Lung (tissue), 17 donors: ENCODE measurements at places on chromosomes 3 and 15. TPM values are rescaled to one million over a fixed set of nuclear protein-coding genes. Genes with fewer than 3 reads are reported as not detected.

DNA sequence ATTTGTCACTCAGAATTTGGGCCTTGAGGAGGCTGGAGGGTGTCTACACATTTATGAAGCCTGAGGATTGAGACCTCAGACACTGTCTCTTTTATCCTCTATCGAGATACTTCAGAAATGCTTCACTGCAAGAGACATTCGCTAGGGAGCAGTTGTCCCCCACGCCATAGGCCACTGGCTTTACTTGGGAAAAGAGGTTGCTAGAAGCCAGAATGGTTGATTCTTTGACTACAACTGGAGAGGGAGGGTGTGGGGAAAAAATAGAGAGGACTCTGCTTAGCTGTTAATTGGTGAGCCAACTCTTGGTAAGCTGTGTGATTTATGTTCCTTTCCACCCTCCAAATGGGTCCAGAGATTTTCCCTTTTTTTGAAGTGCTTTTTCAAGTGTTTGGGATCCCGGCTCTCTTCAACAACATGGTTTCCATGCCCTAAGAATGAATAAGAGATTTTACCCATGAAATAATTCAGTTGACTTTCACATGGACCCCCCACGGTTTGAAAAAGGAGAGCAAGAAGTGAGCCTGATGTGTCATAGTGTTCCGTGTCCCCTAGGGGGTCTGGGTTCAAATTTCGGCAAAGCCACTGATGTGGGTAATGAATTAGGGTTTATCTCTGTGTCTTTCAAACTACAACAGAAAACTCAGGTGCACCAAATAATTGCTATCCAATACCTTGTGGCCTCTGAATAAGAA, 2.7 kb downstream of the BOC start:
- DNase-seq, result no peak
- H3K4me3 ChIP-seq, result no peak overlapping the region
- H3K27ac ChIP-seq, result no peak overlapping the region
- H3K27me3 ChIP-seq, result peaks cover 2% of the 10 kb centered on the region
- peaks cover 30% of the 10 kb centered on the region for H3K4me1 ChIP-seq

DNA sequence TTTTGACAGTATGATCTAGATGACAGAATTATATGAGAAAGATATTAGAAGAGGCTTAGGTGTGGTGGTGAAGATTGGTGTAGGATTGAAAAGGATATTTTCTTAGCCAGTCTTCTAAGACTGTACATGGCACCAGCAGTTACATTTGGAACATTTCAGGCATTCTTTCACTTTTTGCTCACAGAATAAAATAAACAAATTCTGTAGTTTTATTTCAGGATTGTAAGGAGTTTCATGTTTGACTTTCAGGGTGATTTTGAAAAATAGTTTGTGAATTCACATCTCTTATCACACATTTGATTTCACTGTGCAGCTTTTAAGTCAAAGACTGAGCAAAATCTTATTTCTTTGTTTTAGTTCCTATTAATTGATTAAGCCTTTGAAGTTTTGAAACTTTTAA, 27.1 kb downstream of the DNAJC13 start:
- H3K27ac ChIP-seq, result no peak overlapping the region
- no peak overlapping the region for H3K4me3 ChIP-seq
- DNase-seq, result peak; percentile 52
- peaks cover 12% of the 10 kb centered on the region for H3K4me1 ChIP-seq
- H3K36me3 ChIP-seq, result peaks cover 1% of the 10 kb centered on the region

DNA sequence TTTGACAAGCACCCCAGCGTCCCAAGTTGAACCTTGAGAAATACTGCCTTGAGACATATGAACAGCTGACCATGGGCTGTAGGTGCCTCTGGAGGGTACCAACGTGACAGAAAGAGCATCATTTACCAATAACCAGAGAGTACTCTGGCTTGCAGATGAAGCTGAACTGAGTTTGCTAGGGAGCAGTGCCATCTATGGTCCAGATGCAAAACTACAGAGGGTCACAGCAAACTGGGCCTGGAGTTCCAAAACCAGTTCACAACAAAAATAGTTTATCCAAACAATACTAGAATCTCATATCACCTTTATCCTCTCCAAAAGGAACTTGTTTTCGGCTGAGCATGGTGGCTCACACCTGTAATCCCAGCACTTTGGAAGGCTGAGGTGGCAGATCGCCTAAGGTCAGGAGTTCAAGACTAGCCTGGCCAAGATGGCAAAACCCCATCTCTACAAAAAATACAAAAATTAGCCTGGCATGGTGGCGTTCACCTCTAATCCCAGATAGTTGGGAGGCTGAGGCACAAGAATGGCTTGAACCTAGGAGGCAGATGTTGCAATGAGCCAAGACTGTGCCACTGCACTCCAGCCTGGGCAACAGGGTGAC, 69.3 kb downstream of the CHAC1 start:
- H3K4me3 ChIP-seq, result no peak overlapping the region
- H3K27ac ChIP-seq, result no peak overlapping the region

GRCh38 chr3:120344349-120344748, 4.8 kb downstream of the LRRC58 start:
- H3K4me1 ChIP-seq, result peaks cover 10% of the 10 kb centered on the region
- H3K36me3 ChIP-seq, result peaks cover 10% of the 10 kb centered on the region
- H3K27ac ChIP-seq, result no peak overlapping the region
- no peaks in the 10 kb centered on the region for H3K27me3 ChIP-seq
- H3K4me3 ChIP-seq, result no peak overlapping the region

DNA sequence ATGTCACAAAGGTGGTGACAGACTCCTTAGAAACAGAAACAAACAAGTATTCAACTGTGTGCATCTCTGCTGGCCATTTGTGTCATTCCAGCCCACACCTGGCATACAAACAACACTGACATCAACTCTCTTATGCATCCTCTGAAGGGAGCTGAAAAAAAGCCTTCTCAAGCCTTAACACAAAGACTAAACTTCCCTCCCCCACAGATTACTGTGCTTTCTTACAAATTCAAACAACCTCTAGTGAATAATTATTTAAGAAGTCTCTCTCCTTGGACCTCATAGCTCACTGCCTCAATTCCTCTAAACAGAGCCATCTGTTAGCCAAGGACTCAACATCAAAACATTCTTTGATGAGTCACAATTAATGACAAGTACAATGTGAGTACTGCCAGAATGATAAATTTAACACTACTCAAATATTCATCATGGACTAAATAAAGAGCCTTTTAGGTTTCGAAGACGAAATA, 132.1 kb downstream of the WDR76 start:
- H3K27ac ChIP-seq, result no peak overlapping the region
- H3K36me3 ChIP-seq, result no peaks in the 10 kb centered on the region
- H3K27me3 ChIP-seq, result no peaks in the 10 kb centered on the region
- DNase-seq, result no peak
- H3K4me1 ChIP-seq, result peaks cover 15% of the 10 kb centered on the region

- H3K4me3 ChIP-seq, result no peak overlapping the region
- no peaks in the 10 kb centered on the region for H3K36me3 ChIP-seq
- no peak overlapping the region for H3K27ac ChIP-seq
- no peaks in the 10 kb centered on the region for H3K27me3 ChIP-seq
Observed at GRCh38 chr3:191973820-191974219, 512.9 kb downstream of the PYDC2 start.

DNA sequence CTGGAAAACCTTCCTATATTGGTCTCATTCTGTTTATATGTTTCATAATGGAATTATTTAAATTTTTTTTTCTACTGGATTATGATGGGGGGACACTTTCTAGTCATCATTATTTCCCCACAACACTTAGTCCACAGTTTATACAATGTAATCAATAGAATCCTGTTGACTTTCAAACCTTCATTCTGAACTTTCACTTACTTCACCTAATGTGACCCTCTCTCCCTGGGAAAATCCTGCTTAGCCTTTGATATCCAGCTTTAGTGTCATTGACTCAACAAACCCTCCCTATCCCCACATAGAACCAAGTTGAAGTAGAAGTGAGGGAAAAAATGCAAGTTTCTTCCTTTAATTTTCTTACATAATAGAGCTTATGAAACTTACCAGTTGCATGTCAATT, 666.0 kb downstream of the MECOM start:
- H3K27me3 ChIP-seq, result no peaks in the 10 kb centered on the region
- H3K27ac ChIP-seq, result no peak overlapping the region
- DNase-seq, result no peak
- no peaks in the 10 kb centered on the region for H3K36me3 ChIP-seq

DNA sequence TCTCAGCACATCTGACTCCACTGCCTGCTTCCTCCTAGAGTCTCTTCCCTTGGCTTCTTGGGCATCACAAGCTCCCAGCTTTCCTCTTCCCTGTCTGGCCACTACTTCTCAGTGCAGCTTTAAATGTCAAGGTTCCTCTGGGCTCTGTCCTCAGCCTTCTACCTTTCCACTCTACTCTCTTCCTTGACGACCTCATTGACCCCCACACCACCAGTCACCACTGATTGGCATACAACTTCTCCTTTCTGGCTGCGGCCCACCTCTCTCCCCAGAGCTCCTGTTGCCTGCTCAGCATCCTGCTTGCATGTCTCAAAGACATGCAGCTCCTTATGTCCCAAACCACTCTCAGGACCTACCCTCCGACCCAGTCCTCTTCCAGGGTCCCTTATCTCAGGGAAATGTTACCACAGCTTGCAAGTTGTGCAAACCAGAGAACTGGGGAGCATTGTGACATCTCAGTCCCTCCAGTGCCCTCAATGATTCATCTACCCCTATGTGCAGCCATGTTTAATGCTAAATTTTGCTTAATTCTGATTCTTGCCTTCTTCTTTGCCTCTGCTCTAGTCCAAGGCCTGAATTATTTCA, 49.9 kb downstream of the TRPM1 start:
- H3K27ac ChIP-seq, result no peak overlapping the region
- H3K27me3 ChIP-seq, result peaks cover 16% of the 10 kb centered on the region
- no peak overlapping the region for H3K4me3 ChIP-seq
- DNase-seq, result no peak
- H3K36me3 ChIP-seq, result no peaks in the 10 kb centered on the region

GRCh38 chr3:153319705-153320554, 157.9 kb downstream of the RAP2B start:
- no peaks in the 10 kb centered on the region for H3K36me3 ChIP-seq
- H3K27ac ChIP-seq, result no peak overlapping the region
- no peaks in the 10 kb centered on the region for H3K4me1 ChIP-seq
- DNase-seq, result no peak

- DNase-seq, result no peak
- H3K27ac ChIP-seq, result no peak overlapping the region
- peaks cover 4% of the 10 kb centered on the region for H3K4me1 ChIP-seq
- no peaks in the 10 kb centered on the region for H3K36me3 ChIP-seq
- peaks cover 10% of the 10 kb centered on the region for H3K27me3 ChIP-seq
- no peak overlapping the region for H3K4me3 ChIP-seq
Observed at GRCh38 chr15:81097116-81097889, 36.8 kb upstream of the CFAP161 start.

SORD gene
- 17.9 TPM for total RNA-seq

TPRG1 gene
- total RNA-seq, result 13.8 TPM

CCRL2 gene
- total RNA-seq, result 20.6 TPM

SLC51B gene
- 0.85 TPM for total RNA-seq

EFCC1 gene
- 5.2 TPM for total RNA-seq

RHOV gene
- 8.5 TPM for total RNA-seq

GP5 gene
- 0.49 TPM for total RNA-seq

REC114 gene
- total RNA-seq, result not detected

ARGFX gene
- total RNA-seq, result not detected

LTF gene
- 102 TPM for total RNA-seq
